ENCODE measurements at places on chromosomes 16 and 17.

DNA sequence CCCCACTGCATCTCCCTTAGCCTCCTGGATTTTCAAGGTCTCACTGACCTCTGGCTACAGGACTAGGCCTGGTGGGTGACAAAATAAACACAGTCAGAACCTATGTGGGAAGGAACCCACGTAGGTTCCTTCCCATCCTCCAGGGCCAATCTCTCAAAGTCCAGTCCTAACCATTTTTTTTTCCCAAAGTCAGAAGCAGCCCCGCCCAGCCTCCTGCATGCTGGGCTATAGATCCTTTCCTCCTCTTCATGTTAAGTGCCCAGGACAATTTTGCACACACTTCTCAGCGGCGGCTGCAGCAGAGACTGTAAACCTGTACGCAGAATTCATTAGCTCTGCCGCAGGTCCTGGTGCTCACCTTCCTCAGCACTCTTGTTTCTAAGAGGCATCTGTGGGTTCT is 285.8 kb downstream of the NPIPA8 start:
- no peak for DNase-seq

- no peak for DNase-seq
Measured at GRCh38 chr16:3092501-3092941, 6.6 kb downstream of the ZSCAN10 start.

DNA sequence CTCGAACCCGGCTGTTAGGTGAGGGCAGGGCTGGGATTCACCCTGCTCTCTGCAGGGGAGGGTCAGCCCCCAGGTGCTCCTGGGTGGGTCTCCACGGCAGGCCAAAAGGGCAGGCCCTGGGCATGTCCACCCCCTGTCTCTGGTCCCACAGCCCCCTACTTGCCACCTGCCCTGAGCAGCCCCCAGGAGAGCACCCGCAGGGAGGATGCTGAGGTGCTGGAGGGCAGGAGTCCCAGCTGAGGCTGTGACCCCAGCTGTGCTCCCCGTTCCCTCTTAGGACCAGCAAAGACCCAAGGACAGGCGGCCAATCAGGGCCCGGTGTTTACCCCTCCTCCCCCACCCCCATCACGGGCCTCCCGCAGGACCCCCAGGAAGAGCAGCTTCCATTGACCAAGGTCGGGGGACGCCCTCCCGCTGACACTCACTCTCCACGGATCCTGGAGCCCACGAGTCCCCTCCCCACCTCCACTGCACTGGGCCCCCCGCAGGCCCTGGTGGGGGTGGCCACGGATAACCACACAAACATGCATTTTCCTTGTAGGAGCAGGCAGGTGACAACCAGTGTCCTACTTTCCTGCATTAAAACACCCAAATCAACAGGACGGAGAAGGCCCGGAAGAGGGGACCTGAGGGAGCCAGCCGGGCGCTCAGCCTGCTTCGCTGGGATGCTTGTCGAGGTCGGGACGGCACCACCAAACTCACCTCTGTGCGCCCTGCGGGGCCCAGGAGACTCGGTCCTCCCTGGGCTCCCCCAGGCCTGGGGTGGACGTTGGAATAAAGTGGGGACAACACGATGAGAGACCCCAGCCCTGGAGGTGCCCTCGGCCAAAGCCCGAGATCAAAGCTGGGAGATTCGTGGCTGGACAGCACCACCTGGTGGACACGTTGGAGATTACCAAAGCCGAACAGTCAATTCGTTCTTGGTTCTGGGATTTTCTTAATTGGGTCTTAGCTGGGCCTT is 22.5 kb upstream of the ENPP7 start:
- DNase-seq, result peak; percentile 37

GRCh38 chr16:79307214-79307613 is 293.3 kb downstream of the MAF start:
- DNase-seq, result no peak

DNA sequence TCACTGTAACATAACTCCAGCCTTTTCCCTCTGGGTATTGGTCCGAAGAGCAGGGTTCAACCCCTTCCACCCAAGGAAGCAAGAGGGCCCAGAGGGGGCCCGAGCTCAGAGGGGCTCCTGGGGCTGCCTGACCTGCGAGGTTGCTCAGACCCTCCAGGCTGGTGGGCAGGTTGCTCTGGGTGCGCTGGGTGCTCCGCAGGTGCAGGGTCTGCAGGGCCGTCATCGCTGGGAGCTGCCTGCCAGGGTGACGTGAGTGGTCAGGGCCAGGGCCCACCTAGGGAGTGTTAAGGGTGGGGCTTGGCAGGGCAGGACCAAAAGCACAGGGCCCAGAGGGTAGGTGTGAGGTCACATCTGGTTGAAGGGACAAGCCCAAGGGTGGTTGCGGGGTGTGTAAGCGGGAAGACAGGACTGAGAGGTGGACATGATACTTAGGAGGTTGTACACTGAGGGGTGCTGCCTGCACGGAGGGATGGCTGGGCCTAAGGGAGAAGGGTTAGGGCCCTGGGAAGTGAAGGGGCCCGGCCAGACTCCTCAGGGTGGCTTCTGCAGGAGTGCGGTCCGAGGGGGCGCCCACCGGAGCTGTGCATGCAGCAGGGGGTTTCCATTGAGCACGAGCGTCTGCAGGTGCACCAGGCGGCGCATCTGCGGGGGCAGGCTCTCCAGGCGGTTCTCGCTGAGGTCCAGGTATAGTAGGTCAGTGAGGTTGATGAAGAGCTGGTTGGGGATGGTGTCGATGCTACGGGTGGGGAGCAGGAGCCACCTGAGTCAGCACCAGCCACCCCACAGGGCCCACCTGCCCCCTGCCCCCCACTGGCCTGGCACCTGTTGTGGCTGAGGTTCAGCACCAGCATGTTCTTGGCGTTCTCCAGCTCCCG is 4.4 kb downstream of the FLII start:
- DNase-seq, result no peak

GRCh38 chr17:51347851-51348584 is 87.7 kb downstream of the UTP18 start:
- DNase-seq, result no peak

- no peak for DNase-seq
Measured at GRCh38 chr16:17532338-17532995, 61.7 kb upstream of the XYLT1 start.

DNA sequence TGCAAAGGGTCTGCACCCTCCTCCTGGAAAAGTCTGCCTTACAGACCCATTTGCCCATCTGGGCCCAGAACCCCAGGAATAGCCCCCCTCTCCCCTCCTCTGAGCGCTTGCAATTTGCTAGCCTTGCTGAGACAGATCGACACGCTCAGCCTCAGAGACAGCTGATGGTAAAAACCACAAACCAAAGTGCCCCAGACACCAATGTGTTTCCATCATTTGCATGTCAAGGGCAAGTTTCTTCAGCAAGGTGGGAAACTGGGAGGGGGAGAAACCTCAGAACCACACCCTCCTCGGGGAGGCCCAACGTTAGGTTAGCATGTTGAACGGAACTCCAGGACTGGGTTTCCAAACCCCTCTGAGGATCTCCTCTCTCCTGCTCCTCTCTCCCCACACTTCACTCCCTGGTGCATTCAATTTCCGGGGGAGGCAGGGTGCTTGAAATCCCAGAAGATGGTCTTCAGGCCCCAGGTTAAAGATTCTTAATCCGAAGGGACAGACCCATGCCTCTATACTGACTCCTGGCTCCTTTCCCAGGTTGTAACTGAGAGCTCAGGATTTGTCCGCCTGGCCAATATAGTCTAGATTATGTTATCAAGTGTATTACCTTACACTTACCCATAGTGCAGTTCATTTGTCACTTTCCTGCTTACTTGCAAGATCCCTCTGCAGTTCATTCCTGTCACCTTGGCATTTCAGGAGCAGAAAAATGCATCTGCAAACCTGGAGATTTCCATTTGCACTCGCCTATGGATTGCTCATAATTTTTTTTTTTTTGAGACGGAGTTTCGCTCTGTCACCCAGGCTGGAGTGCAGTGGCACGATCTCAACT is 1.3 kb upstream of the CUEDC1 start:
- DNase-seq, result no peak

GRCh38 chr16:59169168-59169567 is 435.1 kb upstream of the GOT2 start:
- DNase-seq, result no peak

- DNase-seq, result no peak
Measured at GRCh38 chr16:23668225-23668624, 10.5 kb upstream of the PLK1 start.

GRCh38 chr16:84689111-84689510 is 10.7 kb upstream of the USP10 start:
- DNase-seq, result no peak

GRCh38 chr17:6894206-6894528 is 62.6 kb upstream of the TEKT1 start:
- no peak for DNase-seq

GRCh38 chr17:63549289-63549945 is 860 bp upstream of the DCAF7 start:
- no peak for DNase-seq

- no peak for DNase-seq
Measured at GRCh38 chr17:39636587-39636926, 387 bp upstream of the STARD3 start.

DNA sequence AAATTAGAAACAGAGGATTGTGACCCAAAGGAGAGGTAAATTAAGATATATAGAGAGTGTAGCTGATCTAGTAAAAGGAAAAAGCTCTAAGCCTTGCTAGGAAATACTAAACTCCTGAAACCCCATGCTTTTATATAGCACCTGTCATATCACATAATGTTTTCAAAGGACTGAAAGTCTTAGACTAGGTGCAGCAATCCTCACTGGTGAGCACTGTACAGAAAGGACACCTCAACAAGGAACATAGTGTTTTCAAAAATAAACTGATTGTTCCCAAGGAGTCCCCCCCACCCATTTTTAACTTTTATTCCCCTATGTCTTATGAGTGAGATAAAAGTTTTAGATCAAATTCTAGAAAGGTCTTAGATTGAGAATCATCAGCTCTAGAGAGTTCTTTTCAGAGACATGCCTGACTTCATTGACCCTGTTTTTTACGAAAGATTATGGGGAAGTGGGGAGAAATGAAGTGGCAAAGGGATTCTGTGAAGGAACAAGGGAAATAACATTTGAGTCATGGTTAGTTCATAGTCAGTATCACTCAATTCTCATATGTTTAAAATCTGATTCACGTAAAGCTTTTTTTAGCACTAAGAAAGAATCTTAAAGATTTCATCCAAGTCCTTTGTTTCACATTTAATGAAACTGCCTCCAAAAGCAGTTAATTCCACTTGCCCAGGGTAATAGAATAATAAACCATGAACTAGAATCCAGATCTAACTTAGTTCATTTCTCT is 166.4 kb downstream of the CYB561 start:
- no peak for DNase-seq
